ENCODE measurements at places on chromosomes 5 and 9.
A peak's percentile ranks its signal among the peaks of the same experiment; 100 is the strongest.

- DNase-seq: no peak
Observed at GRCh38 chr5:98721231-98721928, 52.1 kb upstream of the RGMB start.

- no peak for DNase-seq
Observed at GRCh38 chr5:131262953-131263541, 806 bp upstream of the CDC42SE2 start.

- no peak for DNase-seq
Observed at GRCh38 chr9:130980526-130980925, 28.4 kb upstream of the LAMC3 start.

DNA sequence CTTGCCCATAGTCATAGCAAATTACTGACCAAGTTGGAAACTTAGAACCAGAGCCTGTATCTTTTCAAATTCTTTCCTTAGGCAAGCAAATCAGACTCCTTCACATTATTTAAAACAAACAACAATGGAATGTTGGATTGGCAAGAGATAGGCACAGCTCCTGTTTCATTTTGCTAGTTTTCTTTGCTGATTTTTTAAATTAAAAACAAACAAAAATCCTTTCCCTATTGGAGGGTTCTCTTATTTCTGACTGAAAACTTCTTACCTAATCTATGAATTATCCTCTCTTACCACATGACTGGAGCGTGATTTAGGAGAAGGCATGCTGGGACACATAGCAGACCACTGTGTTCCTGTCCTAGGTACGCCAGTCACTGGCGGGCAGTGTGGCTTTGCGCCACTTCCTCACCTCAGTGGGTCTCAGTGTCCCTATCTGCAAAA lies 63.0 kb downstream of the TTC39B start:
- DNase-seq: no peak

DNA sequence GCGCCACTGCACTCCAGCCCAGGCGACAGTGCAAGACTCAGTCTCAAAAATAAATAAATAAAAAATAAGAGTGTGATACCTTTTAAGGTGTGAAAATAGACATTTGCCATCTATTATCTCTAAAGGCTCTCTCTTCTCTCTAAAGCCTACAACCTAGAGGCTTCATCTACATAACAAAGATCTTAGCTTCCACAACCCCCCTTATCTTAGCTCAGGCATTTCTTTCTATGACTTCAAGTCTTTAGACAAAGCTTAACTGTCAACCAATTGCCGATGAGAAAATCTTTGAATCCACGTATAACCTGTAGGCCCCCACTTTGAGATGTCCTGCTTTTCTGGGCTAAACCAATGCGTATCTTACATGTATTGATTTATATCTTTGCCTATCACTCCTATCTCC lies 64.9 kb upstream of the ADAMTS19 start:
- no peak for DNase-seq

DNA sequence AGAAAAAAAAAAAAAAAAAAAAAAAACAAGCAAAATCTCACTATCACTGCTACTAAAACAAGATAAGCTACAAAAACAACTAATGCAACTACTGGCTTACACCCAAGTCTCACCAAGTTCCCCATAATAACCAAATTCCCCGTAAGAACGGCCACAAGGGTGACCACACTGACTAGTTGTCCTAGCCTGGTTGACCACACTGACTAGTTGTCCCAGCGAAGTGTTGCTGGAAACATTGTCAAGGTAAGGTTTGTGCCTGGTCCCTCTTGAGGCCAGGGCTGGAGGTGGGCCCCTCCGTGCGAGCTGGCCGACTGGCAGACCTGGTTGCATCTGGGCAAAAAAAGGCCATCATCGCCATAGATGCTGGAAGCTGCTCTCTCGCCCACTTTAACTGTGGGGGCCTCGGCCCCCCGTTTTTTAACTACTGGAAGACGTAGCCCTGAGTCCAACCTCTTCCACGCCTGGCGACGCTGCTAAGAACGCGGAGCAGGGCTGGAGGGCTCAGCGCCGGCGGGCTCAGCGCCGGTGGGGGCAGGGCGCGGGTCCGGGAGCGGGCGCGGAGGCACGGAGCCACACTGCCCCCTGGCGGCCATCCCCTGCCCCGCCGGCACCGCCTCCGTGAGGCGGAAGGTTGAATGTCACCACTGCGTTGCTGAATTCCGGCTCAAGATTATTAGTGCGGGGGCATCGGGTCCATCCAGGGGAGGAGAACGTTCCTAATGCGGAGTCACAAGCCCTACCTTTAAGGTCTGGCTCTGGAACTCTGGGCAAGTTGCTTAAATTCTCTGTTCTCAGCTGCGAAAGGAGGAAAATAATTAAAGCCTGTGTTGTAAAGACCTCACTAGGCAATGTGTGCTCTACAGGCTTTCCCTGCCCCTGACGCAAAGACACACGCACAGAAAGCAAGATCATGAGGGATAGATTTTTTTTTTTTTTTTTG lies 84.0 kb downstream of the HSD17B3 start:
- peak; percentile 78 for DNase-seq

- DNase-seq: no peak
Observed at GRCh38 chr9:131276891-131277286, 579 bp upstream of the FAM78A start.

- no peak for DNase-seq
Observed at GRCh38 chr5:14706615-14707021, 42.1 kb downstream of the OTULIN start.

DNA sequence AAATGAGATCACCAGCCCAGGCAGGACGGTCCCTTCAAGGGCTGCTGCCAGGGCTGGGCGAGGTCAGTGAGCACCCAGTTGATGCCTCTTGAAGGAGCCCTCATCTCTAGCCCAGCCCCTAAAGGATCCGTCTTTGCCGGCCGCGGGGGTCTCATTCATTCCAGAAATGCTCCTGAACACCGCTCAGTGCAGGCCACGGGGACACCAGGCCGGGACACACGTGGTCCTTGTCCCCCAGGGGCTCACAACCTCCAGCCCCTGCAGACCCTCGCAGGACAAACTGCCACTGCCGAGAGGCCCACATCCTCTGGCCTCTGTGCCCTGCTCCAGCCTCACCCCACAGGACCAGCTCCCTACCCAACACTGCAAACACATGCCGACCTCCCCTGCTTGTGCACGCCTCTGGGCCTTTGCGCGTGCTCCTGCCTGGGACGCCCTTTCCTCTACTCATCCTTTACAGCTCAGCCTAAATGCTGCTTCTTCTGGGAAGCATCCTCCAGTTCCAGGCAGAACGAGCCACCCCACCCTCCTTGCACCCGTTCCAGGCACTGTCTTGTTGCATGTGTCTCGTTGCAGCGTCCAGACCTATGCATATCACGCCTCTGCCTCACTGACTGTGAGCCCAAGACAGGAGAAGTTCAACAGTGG lies 10.3 kb upstream of the LAMC3 start:
- DNase-seq: no peak

- no peak for DNase-seq
Observed at GRCh38 chr5:76388236-76388635, 14.8 kb upstream of the IQGAP2 start.

GRCh38 chr5:17115855-17116254 lies 101.6 kb upstream of the BASP1 start:
- DNase-seq: no peak

DNA sequence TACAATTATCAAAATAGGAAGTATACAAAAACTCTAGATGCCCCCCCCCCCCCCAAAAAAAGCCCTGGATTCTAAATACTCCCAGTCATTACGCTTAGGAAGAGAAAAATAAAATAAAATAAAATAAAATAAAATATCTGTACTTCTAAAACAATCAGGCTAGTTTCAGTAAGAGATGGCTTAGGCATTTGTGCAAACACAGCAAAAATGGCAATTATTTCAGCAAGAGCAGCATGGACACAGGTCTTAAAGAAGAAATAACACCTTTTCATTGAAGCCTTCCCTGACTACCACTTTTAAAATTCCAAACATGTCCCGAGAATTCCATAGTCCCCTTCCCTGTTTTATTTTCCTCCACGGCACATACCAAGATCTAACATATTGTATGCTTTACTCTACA lies 218.6 kb upstream of the POU5F2 start:
- no peak for DNase-seq

- DNase-seq: no peak
Observed at GRCh38 chr9:90789862-90790261, 11.8 kb upstream of the SYK start.

DNA sequence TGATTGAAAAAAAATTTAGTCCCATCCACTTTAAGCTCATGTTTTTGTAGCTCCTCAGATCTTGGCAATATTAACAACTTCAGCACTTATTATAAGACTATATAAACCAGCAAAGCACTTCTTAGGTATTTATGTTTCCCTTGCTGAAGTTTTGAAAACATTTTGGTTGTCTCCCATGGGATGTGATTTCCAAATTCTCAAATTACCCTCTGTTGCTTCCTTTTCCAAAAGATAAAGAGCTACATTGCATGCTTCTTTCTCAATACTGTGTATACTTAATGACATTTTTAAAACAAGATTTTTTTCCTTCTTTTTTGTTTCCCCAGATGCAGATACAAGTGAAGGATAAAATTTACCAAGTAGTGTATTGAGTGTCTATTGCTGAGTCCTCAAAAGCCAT lies 567.1 kb downstream of the CSNK1G3 start:
- no peak for DNase-seq
